HFF-Myc (cell line): ENCODE measurements at places on chromosomes 16 and 17.

DNA sequence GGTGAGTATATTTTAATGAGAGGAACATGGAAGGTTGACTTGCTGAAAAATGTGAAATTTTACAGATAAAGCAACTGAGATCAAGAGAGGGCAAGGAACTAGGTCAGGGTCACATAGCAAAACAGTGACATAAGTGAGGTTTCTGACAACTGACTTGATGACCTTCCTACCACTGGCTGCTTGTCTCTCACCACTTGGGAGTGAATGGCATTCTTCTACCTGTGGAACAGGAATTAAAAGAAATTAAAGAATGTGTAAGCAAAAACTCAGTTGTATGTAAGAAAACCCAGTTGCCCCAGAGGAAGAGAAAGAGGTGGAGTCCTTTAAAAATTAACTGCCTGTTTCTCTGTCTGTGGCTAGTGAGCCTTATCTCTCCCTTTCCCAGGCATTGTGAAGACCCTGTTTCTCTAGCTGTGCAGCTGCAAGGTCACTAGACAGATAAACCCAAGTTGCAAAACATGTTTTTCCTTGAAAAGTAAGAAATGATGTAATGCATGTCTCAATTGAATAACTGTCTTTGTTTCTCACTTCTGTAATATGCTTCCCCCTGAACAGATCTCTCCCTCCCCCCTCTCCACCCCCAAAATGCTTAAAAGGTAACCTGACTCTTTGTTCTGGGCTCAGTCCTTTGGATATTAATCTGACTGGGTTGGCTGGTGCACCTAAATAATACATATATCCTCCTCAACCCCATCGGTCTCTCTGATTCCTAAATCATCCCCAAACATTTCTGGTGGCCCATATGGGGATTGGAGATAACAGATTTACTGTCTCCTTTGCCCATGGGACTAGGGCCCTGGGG, 23.4 kb downstream of the ACSM1 start:
- DNase-seq, result no peak

DNA sequence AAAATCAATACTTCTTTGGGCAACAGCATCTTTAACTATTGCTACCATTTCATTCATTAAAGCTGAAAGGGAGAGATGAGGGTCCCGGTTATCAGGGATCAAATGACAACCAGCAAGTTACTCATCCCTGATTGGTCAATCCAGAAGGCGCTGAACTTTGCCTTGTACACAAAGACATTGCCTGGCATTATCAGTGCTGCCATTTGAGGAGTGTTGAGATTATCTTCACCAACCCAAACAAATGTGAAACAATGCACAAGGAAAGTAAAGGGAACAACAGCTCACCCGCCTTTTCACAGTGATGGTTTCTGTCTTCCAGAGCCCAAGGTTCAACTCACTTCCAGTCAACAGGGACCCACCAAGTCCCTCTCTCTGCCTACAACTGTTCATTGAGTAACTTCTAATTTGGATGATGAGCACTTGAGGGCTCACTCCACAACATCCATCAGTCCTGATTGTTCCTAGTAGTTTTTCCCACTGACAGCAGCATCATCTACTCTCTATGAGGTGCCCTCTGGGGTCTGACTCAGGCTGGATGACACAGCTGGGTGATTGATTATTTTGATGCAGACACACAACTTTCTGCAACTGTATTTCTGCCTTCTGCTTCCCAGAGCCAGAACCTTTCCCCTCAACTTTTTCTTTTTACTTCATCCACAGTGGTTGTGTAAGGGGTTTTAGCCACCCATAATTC, 32.0 kb downstream of the LYRM9 start:
- no peak for DNase-seq

- DNase-seq, result no peak
These were observed 673 bp upstream of the CHD9 start for GRCh38 chr16:53053967-53054669.

GRCh38 chr16:27639561-27640276, 89.8 kb downstream of the KATNIP start:
- peak; percentile 44 for DNase-seq

GRCh38 chr17:52209507-52209906, 51.0 kb upstream of the CA10 start:
- DNase-seq, result no peak

- DNase-seq, result no peak
These were observed 18.8 kb upstream of the KRT10 start for GRCh38 chr17:40841246-40841645.

DNA sequence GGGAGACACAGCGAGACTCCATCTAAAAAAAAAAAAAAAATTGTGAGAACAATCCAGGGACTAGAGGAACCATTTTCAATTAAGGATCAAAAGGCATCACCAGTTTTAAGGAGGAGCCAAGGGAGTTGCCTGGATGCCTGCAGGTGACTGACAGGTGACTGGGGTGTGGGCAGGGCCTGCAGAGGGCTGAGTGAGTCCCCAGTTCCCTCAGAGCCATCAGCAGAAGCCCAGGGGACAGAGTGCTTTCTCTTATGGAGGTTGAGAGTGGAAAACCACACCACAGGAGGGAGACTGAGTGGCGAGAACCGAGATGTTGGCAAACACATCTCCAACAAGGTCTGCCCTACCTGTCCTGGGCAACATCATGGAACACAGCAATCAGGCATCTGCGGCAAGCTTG, 27.1 kb upstream of the CREBBP start:
- no peak for DNase-seq

GRCh38 chr16:57720142-57720575, 15.4 kb upstream of the KATNB1 start:
- peak; percentile 19 for DNase-seq

DNA sequence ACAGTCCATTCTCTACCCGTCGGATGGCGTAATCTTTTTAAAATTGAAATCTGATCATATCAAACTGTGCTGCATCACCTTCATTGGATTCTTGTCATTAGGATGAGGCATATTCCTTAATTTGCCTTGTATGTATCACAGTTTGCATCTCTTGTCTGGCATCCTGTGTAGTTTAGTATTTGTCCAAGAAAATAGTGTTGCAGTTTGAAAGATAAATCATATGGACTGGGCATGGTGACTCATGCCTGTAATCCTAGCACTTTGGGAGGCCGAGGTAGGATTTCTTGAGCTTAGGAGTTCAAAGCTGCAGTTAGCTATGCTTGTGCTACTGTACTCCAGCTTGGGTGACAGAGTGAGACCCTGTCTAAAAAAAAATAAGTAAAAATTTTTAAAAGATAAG, 5.8 kb upstream of the RSL1D1 start:
- DNase-seq, result no peak

DNA sequence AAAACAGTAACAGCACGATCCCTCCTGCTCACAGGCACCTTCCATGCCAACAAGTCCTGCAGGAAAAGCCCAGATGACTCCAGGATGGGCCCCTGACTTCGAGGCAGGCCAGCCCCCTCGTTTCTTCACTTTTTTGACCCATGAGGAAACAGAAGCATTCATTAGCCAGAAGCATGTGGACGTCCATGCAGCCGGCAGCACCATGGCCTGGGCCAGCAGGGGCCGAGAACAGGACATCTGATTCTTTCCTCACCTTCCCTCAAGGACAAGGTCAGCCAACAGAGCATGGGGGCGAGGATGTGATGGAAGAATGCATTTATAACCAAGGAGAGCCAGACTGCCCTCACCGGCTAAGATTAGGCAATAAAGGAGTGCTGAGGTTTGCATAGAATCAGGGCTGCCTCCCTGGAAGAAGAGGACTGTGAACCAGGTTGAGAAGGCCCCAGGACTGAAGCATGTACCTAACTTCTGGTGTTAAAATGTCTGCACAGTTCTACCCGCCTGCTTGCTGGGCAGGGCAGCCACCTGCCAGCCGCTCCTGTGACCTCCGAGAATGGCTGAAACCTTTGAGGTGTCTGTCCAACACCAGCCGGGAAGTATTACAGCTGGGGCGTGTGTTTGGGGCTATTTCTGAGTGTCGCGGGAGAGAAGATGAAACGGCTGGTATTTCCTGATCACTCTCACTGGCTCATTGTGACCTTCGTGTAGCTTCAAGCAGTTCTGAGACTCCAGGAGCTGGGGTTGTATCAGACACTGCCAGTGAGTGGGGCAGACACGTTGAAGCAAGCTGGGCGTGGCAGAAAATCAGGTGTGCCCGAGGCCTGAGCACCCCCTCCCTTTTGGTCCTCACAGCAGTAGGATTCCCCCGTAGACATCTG, 94.0 kb upstream of the TNRC6C start:
- DNase-seq, result no peak

GRCh38 chr17:78399693-78400144, 21.3 kb downstream of the PGS1 start:
- DNase-seq, result no peak

DNA sequence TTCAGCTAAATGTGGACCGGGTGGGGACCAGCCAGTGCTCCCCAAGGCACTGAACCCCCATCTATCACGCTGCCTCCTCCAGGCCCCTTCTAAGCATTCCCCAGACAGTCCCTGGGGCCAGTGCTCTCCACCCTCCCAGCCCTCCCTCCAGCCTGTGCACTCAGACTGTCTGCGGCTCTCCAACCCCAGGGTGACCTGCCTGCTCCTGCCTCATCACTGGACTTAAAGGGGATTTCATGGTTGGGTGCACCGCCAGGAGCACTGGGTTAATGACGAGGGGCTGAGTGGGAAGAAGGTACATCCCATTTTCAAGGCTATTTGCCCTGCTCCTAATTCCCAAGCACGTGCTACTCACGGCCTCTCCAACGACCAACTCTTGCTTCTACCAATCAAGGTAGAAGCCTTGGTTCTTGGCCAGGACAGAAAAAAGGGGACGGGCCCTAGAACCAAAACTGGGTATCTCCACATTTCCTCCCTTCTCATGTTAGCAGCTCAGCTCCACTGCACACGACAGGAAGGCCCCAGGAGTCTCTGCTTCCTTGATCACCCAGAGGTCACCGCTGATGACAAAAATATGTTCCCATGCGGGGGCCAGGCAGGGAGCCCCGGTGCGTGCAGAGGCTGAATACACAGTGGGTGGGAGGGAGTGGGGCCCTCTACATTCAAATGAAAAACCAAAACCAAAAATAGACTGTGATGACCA, 3.5 kb upstream of the ABR start:
- no peak for DNase-seq

DNA sequence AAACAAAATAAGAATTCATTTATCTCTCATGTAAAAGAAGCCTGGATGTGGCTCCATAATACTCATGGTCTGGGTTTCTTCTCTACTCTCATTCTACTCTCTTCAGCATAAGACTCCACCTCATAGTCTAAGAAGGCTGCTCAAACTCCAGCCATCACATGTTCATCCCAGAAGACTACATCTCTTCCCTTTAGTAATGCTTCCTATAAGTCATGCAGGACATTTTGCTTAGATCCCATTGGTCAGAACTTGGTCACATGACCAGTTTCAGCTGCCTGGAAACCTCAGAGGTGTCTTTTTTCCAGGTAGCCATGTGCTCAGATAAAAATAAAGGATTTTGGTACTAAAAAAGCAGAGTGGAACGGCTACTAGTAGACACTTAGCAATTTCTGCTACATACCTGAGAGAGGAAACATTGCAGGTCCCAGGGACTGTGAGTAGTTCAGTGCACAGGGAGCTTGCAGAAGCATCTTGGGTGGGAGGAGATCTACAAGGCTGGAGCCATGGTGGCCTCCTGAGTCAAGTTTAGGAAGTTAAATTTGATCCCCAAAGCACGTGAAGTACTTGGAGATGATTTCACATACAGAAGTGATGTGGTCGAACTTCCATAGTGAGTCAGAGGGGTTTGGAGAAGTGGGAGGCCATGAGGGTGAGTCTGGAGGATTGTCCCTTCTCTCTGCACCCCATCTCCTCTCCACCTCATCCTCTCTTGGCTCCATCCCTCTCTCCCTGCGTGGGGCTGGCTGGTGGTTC, 110.2 kb downstream of the CCDC182 start:
- DNase-seq, result no peak

DNA sequence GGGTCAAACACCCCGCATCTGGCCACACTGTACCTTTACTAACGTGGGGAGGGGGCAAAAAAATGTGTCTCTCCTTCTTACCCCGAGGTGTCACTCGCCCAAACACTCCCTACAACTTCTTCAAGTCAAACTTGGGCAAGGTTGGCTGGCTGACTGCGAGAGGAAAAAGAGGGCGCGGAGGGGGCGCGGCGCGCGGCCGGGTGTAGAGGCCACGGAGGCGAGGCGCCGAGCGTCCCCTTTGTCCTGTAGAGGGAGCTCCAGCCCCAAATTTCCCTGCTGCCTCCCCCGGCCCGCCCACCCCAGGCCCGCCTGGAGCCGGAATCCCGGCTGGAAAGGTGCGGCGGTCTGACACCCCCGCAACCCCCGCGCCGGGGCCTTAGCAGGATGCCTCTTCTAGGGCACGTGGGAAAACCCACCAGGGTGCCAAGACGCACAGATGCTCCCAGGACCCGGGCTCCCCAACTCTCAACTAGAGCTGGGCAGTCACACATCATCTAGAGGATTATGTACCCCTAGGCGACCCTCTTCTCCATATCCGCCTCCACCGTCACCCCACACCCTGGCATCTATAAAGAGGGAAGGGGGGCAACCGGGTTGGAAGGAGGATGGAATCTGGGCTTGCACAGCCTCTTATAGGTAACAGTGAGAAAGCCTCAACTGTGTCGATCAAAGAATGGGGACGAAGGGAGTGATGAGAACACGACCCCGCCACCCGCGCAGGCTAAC, 4.2 kb downstream of the IRX3 start:
- DNase-seq, result no peak

GRCh38 chr17:81578561-81579225, 26.5 kb upstream of the FAAP100 start:
- DNase-seq, result no peak

- DNase-seq, result no peak
These were observed 64.6 kb downstream of the CDK5R1 start for GRCh38 chr17:32551186-32551955.

GRCh38 chr17:3798273-3799180, 2.5 kb downstream of the ITGAE start:
- no peak for DNase-seq

DNA sequence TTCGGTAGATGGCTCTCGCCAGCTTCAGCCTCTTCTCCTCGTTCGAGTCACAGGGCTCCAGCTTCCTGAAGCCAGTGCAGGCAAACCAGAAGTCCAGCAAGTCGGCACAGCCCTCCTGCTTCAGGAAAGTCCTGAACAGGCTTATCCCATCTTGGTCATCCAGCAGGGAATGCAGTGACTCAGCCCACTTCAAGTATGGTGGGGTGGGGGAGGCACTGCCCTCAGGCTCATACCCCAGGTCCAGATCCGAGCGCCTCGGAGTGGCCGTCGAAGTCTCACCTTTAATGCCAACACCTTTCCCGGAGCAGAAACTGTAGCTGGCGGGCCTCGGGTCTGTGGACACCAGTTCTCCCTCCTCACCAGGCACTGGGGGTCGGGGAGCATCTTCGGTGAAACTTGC, 5.9 kb downstream of the AXIN1 start:
- no peak for DNase-seq

DNA sequence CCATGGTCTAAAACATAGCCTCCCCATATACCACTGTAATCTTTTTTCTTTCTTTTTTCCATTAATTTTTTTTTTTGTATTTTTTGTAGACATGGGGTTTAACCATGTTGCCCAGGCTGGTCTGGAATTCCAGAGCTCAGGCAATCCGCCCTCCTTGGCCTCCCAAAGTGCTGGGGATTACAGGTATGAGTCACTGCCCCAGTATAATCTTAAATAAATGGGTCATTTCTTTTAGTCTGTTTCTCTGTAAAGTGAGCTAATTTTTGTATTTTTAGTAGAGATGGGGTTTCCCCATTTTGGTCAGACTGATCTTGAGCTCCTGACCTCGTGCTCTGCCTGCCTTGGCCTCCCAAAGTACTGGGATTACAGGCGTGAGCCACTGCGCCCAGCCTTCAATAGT, 5.7 kb upstream of the NME1 start:
- DNase-seq, result no peak
